ENCODE measurements at places on chromosomes 3 and 15. TPM values are rescaled to one million over a fixed set of nuclear protein-coding genes. Genes with fewer than 3 reads are reported as not detected.

Gene IFT80
- 44.8 TPM for total RNA-seq

DNA sequence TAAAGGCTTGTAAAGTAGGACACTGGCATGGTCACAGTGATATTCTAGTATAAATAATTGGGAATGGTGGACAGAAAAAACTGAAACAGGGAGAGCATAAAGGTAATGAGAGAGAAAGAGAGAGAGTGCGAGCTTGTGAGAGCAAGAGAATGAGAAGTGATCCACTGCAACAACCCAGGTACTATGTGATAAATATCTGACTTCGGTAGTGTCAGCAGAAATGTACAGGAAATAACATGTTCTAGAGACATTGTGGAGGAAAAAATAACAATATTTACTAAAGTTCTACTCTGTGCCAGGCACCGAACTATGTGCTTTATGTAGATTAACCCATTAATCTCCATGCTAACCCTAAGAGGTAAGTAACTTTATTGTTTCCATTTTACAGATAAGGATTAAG lies 425.9 kb downstream of the ZBTB20 start:
- no peaks in the 10 kb centered on the region for H3K36me3 ChIP-seq
- no peak overlapping the region for H3K4me3 ChIP-seq
- no peak for DNase-seq
- no peak overlapping the region for H3K27ac ChIP-seq
- no peaks in the 10 kb centered on the region for H3K4me1 ChIP-seq

DNA sequence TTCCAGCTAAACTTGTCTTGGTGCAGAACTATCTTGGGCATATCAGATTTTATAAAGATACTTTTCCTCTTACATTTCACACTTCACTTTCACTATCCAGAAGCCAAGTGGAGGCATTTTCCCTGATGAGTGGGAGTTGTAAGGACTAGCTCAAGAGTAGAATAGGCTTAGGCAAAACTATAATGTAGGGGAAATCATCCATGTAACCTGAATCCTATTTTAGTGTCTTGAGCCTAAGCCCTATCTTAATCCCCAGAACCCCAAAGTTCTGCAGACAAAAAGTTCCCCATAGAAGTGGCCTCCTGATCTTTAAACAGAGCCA lies 42.2 kb upstream of the CD47 start:
- peaks cover 54% of the 10 kb centered on the region for H3K4me1 ChIP-seq
- no peak overlapping the region for H3K27ac ChIP-seq
- peak overlapping the region; percentile 6 for H3K4me3 ChIP-seq

Gene FETUB
- total RNA-seq: not detected

DNA sequence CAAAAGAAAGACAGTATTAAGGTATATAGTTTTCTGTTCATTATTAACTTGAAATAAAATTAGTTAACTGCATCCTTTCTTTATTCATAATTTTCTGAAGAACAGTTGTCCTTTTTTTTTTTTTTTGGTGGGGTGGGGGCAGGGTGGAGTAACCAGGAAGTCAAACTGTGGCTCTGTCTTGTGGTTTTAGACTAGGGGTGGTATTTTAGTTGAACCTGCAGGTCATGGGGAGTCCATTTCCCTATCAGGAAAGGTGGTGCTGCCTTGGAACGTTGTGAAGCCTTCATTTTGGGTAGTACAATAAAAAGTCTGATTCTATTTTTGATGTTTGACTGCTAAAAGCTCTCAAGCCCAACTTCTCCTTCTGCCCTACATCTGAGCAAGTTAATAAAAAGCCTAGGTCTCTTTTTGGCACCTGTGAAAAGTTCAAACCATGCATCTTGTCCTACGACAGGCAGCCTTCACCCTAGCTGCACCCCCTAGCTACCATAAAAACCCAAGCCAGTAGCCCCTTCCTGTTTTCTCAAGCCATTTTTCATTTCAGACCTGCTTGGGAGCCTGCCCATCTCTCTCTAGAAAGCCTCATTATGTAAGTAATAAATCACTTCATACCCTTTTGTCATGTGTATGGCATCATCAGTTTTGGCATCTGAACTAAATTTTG lies 31.2 kb upstream of the RIOX2 start:
- no peaks in the 10 kb centered on the region for H3K4me1 ChIP-seq
- no peaks in the 10 kb centered on the region for H3K27me3 ChIP-seq
- H3K27ac ChIP-seq: no peak overlapping the region
- no peaks in the 10 kb centered on the region for H3K36me3 ChIP-seq

Gene CAMK2N2
- total RNA-seq: 5.0 TPM

DNA sequence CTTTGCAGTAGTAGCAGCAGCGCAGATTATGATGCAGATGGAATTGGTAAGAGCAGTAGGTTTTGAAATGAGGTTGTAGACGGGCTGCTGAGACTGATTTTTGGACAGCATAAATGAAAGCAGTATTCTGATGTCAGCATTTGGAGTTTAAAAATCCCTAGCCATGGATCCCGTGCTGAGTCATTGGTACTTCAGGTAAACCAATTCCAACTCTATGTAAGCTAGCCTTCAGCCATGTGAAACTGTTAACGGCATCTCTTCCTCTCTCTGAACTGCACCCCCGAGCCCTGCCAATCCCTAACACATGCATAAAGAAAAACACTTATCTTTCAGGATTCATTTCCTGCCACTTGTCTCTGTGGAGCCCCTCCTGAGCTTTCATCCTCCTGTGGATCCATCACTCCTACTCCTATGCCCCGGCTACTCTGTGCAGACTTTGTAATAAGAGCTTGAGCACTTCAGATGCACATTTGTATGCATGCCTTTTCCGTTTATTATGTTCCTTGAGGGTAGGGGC lies 119.0 kb downstream of the AKAP13 start:
- DNase-seq: no peak
- no peaks in the 10 kb centered on the region for H3K27me3 ChIP-seq
- H3K36me3 ChIP-seq: no peaks in the 10 kb centered on the region
- peak overlapping the region; percentile 26 for H3K27ac ChIP-seq
- H3K4me1 ChIP-seq: peaks cover 97% of the 10 kb centered on the region

- no peak overlapping the region for H3K27ac ChIP-seq
- 0 out of 2 replicates have a peak, but pooled peaks cover 2% of the 10 kb centered on the region for H3K27me3 ChIP-seq
- no peak for DNase-seq
- H3K4me1 ChIP-seq: no peaks in the 10 kb centered on the region
- no peaks in the 10 kb centered on the region for H3K36me3 ChIP-seq
Observed at GRCh38 chr3:65245133-65246063, 557.6 kb upstream of the ADAMTS9 start.

Gene DNAJA4
- not detected for total RNA-seq

Gene KCNMB2
- total RNA-seq: not detected

Gene DUOXA1
- not detected for total RNA-seq

Gene TM4SF1
- not detected for total RNA-seq

GRCh38 chr15:51132384-51133139 lies 37.9 kb upstream of the TNFAIP8L3 start:
- peak; percentile 73 for DNase-seq
- no peak overlapping the region for H3K27ac ChIP-seq
- no peak overlapping the region for H3K4me3 ChIP-seq
- no peaks in the 10 kb centered on the region for H3K36me3 ChIP-seq

Gene APOD
- not detected for total RNA-seq

- no peaks in the 10 kb centered on the region for H3K36me3 ChIP-seq
- no peak for DNase-seq
- no peak overlapping the region for H3K4me3 ChIP-seq
- H3K27ac ChIP-seq: no peak overlapping the region
- H3K4me1 ChIP-seq: no peaks in the 10 kb centered on the region
Observed at GRCh38 chr3:175279911-175280310, 420.8 kb downstream of the NAALADL2 start.

DNA sequence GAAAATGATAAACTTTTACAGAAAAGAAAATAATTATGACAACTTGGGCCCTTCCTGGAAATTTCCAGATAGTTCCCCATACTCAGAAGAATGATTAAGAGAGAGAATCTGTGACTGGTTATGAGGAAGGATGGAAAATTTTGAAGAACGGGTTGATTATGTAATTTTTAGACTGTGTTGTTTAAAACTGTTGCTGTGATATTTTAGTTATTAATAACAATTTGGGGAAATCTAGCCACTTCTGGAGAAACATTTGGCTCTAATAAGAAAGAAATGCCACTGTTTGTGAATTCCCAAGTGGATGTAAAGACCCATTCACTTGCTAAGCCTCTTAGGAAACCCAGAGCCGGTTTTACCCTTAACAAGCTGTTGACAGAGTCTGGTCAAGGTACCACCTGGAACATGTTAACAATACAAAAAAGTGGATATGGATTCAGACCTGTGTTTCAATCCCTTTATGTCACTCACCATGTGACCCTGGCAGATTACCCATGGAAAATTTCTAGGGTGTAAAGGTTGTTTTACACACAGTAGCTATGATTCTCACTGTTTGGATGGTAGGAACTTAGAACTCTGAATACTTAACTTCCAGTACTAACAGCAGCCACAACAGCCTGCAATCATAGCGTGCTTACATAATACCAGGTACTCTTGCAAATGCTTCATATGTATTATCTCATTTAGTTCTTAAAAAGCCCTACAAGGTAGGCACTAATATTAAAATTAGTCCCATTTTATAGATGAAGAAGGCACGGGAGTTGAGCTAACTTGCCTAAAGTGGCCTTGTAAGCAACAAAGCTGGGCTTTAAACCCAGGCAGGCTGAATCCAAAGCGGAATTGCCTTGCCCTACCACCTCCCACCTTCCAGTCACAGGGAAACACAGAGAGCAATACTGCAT lies 32.0 kb downstream of the ZBTB38 start:
- no peak overlapping the region for H3K4me3 ChIP-seq
- peaks cover 5% of the 10 kb centered on the region for H3K36me3 ChIP-seq
- no peak for DNase-seq

GRCh38 chr3:173001622-173002021 lies 139.4 kb downstream of the SPATA16 start:
- no peaks in the 10 kb centered on the region for H3K36me3 ChIP-seq
- no peak for DNase-seq
- H3K27me3 ChIP-seq: no peaks in the 10 kb centered on the region
- H3K4me1 ChIP-seq: no peaks in the 10 kb centered on the region

Gene GABRG3
- total RNA-seq: not detected

All from Karpas-422 (cell line).